Gastrocnemius medialis (tissue), 4 donors: ENCODE measurements at places on chromosomes 16 and 17. TPM values are rescaled to one million over a fixed set of nuclear protein-coding genes. Genes with fewer than 3 reads are reported as not detected.

DNA sequence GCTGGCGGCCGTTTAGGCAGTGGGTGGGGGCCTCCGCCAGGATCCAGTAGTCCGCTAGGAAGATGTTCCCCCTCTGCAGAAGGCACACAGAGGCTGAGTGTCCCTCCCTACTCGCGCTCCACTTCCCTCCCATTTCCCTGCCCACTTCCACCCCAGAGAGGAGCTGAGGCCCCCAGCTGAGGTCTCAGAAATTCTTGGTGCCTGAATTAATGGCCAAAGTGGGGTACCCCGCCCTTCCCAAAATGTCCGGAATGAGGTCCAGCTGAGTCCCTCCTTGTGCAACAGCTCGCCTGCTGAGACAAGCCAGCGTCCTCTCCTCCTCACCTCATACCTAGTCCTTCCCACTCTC is 7.9 kb downstream of the ALOXE3 start:
- peaks cover 38% of the 10 kb centered on the region for H3K27me3 ChIP-seq
- no peak overlapping the region for H3K4me3 ChIP-seq
- no peak overlapping the region for H3K27ac ChIP-seq
- H3K36me3 ChIP-seq: no peaks in the 10 kb centered on the region
- no peak for DNase-seq
- H3K4me1 ChIP-seq: peaks cover 7% of the 10 kb centered on the region

GRCh38 chr16:28098959-28099945 is 35.7 kb upstream of the GSG1L start:
- DNase-seq: no peak
- H3K36me3 ChIP-seq: no peaks in the 10 kb centered on the region
- H3K4me3 ChIP-seq: no peak overlapping the region

DNA sequence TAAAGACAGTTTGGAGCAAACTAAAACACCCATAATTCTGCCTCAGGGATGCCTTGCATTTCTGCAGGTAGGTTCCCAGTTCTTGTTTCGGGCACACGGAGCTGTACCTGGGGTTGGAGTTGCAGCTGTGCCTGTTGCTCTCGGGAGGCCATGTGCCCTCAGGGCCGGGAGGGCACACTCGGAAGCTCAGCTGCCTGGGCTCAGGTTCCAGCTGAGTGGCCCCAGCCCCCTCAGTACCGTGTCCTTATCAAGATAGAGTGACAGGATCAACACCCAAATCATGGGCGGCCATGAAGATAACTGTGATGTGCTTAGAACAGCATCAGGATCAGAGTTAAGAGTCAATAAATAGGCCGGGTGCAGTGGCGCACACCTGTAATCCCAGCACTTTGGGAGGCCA is 107.9 kb downstream of the SNX29 start:
- H3K27ac ChIP-seq: no peak overlapping the region
- DNase-seq: no peak
- no peaks in the 10 kb centered on the region for H3K27me3 ChIP-seq
- no peaks in the 10 kb centered on the region for H3K36me3 ChIP-seq

GRCh38 chr16:58222532-58223316 is 24.8 kb upstream of the CSNK2A2 start:
- no peaks in the 10 kb centered on the region for H3K4me1 ChIP-seq
- no peak overlapping the region for H3K27ac ChIP-seq
- H3K36me3 ChIP-seq: no peaks in the 10 kb centered on the region
- H3K4me3 ChIP-seq: no peak overlapping the region
- H3K27me3 ChIP-seq: no peaks in the 10 kb centered on the region

GRCh38 chr17:4527566-4528125 is 27.5 kb downstream of the MYBBP1A start:
- H3K4me1 ChIP-seq: peaks cover 17% of the 10 kb centered on the region
- no peak overlapping the region for H3K4me3 ChIP-seq
- no peak overlapping the region for H3K27ac ChIP-seq
- no peak for DNase-seq
- H3K36me3 ChIP-seq: no peaks in the 10 kb centered on the region

DNA sequence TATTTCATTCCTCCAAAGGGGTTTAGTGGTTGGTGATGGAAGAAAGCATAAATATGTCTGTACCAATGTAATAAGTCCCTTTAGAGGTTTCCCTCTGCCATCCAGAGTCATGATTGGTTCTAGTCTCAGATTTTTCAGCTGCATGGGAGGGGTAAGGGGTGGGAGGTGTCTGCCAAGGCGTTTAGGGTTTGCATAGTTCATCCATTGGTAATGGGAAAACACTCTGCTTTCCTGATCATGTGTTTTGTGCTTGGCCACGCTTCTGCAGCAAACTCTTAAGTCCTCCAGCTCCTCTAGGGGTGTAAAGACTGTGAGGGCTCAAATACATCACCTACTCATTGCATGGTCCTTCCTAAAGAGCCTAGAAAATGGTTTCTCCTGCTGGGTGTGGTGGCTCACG is 29.8 kb downstream of the LIG3 start:
- no peak overlapping the region for H3K27ac ChIP-seq
- H3K4me1 ChIP-seq: peaks cover 7% of the 10 kb centered on the region
- no peak for DNase-seq
- H3K27me3 ChIP-seq: no peaks in the 10 kb centered on the region

The SPIRE2 gene
- total RNA-seq: not detected

DNA sequence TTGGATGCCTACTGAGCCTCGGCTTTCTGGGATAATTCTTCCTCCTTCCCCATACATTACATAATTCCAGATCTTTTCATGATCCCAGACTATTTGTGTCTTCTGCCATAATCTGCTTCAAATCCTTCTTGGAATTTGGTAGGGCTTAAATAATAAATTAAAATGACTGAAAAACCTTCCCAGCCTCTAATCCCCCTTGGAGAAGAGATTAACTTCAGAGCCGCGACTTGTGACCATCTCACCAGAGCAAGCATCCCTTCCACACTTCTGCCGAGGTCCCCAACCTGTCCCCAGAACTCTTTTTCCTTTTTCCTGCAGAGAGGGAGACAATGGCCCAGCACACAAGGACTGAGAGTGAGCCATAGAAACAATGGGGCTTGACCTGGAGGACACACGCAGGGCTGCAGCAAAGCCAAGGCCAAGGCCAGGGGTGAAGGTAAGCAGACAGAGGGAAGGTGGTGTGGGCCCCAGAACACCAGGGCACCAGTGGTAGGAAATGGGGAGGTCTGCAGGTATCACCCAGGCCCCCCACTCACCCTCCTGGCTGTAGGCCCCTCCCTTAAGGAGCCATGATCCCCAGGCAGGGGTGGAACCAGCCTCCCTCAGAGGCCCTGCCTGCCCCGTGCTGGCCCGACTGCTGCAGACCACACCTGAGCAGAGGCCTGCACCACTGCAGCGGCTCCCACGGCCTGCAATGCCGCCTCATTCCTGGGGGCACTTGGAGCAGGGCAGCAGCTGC is 9.6 kb upstream of the BCAR1 start:
- H3K36me3 ChIP-seq: no peaks in the 10 kb centered on the region
- H3K4me3 ChIP-seq: no peak overlapping the region
- H3K4me1 ChIP-seq: peaks cover 80% of the 10 kb centered on the region
- peak overlapping the region; percentile 96 for H3K27ac ChIP-seq
- DNase-seq: no peak

GRCh38 chr16:53964145-53964790 is 260.3 kb downstream of the FTO start:
- DNase-seq: no peak
- H3K27ac ChIP-seq: no peak overlapping the region
- no peak overlapping the region for H3K4me3 ChIP-seq
- H3K4me1 ChIP-seq: peaks cover 50% of the 10 kb centered on the region
- H3K27me3 ChIP-seq: no peaks in the 10 kb centered on the region
- no peaks in the 10 kb centered on the region for H3K36me3 ChIP-seq

The KRTAP2-1 gene
- total RNA-seq: not detected

GRCh38 chr17:75697651-75698291 is 23.5 kb upstream of the ITGB4 start:
- H3K27me3 ChIP-seq: no peaks in the 10 kb centered on the region
- H3K4me1 ChIP-seq: peaks cover 81% of the 10 kb centered on the region
- no peak overlapping the region for H3K4me3 ChIP-seq
- H3K27ac ChIP-seq: peak overlapping the region; percentile 94
- DNase-seq: peak; percentile 62

DNA sequence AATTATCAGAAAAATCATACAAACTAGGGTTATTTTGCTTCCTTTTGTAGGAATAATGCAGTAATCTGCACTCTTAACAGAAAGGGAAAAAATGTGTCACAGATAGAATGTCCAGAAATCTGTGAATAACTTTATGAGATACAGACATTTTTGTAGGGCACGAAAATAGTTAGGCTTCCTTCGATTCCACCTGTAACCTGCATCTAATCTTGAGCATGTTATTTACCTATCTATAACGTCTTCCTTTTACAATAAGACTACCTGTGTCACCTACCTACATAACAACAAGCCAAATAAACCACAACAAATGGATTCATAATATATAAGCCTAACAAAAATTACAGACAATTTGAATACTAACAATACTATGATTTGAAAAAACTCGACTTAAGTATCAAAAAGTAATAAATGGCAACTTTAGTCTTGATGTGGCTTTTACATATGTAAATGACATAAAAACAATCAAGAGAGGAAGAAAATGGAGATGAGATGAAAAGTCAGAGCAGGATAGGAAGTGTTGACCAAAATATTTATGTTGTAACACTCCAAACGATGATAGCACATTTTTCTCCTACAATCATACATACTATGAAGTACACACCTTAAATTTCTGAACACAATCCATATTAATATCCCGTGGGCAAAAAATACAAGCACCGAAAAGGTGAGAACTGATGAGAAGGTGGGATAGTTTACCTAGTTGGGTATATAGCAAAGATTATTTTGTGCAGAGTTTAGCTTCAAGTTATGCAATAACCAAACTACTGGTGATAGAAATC is 2.5 kb downstream of the STAT5B start:
- no peaks in the 10 kb centered on the region for H3K36me3 ChIP-seq
- no peak overlapping the region for H3K4me3 ChIP-seq
- no peak for DNase-seq
- peaks cover 46% of the 10 kb centered on the region for H3K4me1 ChIP-seq
- H3K27ac ChIP-seq: no peak overlapping the region

DNA sequence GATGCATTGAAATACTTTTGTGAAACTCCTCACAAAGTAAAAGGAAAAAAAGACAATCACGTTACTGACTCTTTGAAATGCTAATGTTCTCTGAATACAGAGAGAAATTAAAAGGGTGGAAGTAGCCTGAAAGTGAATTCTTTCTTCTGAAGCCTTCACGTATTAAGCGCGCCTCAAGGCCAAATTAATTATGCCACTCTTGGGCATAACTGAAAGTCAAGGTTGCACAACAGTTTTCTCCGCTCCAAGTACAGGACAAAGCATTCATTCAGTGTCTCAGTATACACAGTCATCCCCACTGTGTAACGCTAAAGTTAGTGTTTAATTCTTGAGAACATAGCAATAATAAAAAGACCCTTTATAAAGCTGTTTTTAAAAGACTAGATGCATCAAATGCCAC is 21.5 kb downstream of the PARN start:
- no peaks in the 10 kb centered on the region for H3K4me1 ChIP-seq
- H3K36me3 ChIP-seq: peaks cover 87% of the 10 kb centered on the region
- no peaks in the 10 kb centered on the region for H3K27me3 ChIP-seq
- H3K27ac ChIP-seq: no peak overlapping the region
- DNase-seq: no peak

GRCh38 chr16:1991948-1992703 is 2.4 kb downstream of the SYNGR3 start:
- H3K27ac ChIP-seq: peak overlapping the region; percentile 43
- peaks cover 34% of the 10 kb centered on the region for H3K27me3 ChIP-seq
- no peaks in the 10 kb centered on the region for H3K36me3 ChIP-seq

DNA sequence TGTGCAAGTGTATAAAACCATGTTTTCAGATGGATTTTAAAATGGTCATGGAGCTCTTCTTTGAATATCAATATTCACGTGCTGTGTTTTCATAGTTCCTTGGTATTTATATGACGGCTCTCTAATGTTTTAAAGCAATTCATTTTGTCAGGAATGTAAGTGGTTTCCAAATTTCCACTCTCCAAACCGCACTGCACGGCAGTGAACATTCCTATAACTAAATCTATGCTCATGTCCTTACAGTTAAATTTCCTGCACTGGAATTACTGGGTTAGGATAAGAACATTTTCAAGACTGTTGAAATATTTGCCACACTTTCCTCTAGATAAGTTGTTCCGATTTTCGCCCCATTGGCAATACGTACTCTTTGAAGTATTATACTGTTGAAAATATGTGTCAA is 398.9 kb downstream of the PMP22 start:
- H3K4me1 ChIP-seq: no peaks in the 10 kb centered on the region
- H3K36me3 ChIP-seq: no peaks in the 10 kb centered on the region
- no peak overlapping the region for H3K4me3 ChIP-seq
- H3K27me3 ChIP-seq: no peaks in the 10 kb centered on the region
